ENCODE measurements at places on chromosomes 12 and 14.

GRCh38 chr12:87953256-87953860, 75.8 kb downstream of the C12orf50 start:
- peak; percentile 37 for DNase-seq

- peak; percentile 51 for DNase-seq
Measured at GRCh38 chr14:65357113-65357512, 55.4 kb upstream of the FUT8 start.

DNA sequence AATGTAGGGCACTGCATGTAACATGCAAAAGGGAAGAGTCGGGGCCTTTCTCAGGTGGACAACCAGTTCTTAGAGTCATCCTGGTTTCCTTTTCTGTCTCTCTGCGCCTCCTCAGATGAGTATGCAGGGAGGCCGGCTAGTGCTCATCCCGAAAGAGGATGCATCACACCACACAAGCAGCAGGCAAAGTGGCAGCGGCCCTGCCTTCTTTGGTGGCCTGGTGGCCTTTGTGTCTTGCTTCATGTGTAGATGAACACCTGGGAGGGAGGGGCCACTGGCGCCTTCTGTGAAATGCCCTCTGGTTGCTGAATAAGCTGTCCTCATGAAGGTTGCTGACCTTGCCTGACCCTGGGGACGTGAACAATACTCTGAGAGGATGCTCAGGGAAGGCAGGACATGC, 18.0 kb downstream of the SLC24A4 start:
- DNase-seq, result no peak

DNA sequence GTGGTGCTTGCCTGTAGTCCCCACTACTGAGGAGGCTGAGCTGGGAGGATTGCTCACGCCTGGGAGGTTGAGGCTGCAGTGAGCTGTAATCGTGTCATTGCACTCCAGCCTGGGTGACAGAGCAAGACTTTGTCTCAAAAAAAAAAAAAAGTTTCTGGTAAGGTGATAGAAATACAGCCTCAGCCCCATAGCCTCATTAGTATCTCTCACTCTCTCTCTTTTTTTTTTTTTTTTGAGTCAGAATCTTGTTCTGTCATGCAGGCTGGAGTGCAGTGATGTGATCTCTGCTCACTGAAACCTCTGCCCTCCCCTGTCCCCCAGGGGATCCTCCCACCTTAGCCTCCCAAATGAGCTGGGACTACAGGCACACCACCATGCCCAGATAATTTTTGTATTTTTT, 19.2 kb downstream of the MTHFD1 start:
- DNase-seq, result no peak

GRCh38 chr12:71449373-71450070, 9.9 kb downstream of the LGR5 start:
- DNase-seq, result no peak

GRCh38 chr12:90816353-90817089, 138.5 kb downstream of the CCER1 start:
- peak; percentile 6 for DNase-seq

DNA sequence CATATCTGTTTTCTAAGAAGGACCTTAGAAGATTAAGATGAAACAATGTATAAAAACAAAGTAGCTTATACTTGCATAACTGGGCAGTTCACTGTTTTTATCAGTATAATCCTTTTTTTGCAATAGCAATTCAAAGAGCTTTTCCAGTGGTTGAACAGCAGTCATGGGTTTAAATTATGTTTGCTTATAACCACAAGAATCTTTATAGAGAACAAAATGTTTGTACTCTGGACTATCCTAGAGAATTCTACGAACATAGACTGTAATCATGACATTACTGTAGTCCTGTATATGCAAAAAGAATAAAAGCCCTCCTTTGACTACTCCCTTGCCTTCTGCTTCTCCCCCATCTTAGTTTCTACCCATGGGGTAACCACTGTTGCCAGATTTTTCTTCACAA, 5.7 kb downstream of the FAM177A1 start:
- peak; percentile 93 for DNase-seq

GRCh38 chr12:104219361-104219892, 3.8 kb downstream of the TXNRD1 start:
- peak; percentile 99 for DNase-seq

DNA sequence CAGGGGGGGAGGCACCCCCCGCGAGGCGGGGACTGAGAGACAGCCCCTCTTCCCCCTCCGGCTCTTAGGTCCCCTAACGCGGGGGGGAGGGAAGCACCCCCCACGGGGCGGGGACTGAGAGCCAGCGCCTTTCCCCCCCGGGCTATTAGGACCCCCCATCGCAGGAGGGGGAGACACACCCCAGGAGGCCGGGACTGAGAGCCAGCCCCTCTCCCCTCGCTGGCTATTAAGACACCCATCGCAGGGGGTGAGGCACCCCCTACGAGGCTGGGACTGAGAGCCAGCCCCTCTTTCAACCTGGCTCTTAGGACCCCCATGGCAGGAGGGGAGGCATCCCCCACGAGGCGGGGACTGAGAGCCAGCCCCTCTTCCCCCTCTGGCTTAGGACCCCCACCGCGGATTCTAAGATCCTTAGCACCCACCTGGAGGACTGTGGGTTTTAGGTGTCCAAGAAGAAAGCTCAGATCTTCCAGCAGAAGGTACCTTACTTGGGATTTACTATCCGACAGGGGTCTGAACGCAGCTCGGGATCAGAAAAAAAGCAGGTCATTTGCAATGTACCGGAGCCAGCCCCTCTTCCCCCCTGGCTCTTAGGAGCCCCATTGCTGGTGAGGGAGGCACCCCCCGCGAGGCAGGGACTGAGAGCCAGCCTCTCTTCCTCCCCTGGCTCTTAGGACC, 197.8 kb upstream of the PZP start:
- DNase-seq, result no peak

DNA sequence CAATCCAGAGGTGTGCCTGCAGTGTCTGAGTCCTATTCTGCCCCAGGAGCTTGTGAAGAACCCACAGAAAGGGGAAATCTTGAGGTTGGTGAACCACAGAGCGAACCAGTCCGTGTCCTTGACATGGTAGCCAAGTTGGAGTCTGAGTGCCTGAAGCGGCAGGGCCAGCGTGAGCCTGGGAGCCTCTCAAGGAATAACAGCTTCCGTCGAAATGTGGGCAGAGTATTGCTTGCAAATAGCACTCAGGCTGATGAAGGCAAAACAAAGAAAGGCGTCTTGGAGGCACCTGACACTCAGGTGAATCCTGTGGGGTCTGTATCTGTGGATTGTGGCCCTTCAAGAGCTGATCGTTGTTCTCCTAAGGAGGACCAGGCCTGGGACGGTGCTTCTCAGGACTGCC, 60.5 kb downstream of the ATG14 start:
- DNase-seq, result no peak

- DNase-seq, result no peak
Measured at GRCh38 chr14:54455363-54455762, 14.2 kb upstream of the CNIH1 start.

DNA sequence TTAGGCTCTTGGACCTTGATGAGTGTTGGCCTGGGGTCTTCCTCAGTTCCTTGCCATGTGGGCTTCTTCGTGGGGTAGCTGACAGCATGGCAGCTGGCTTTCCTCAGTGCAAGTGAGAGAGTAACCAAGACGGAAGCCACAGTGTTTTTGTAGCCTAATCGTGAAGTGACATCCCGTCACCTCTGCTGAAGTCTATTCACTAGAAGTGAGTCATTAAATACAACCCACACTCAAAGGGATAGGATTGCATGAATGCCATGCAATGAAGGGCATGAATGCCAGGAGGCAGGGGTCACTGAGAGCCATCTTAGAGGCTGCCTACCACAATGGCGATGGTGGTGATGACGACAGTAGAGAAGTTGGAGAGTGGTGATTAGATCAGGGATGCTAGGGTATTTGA, 13.5 kb upstream of the ASIC1 start:
- no peak for DNase-seq

- no peak for DNase-seq
Measured at GRCh38 chr14:74242780-74243042, 3.5 kb downstream of the VSX2 start.

DNA sequence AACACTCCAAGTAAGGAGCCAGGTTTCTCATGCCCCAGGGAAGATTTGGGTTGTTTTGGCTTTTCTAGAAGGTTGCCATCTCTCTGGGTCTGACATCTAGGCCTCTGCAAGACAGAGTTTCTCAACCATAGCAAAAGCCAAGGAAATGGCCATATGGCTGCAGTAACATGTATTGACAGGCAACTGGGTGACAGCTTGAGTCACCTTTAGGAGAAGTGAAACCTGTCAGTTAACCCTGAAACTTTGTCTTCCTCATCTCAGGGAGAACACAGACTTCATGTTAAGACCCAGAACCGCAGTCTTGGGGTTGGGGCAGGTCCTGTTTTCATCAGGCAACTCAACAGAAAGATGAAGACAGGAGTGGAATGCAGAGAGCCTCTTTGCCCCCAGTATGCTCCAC, 46.0 kb upstream of the PLBD1 start:
- DNase-seq, result no peak
